Aorta (tissue), 5 donors: ENCODE measurements at places on chromosomes 6 and 20. TPM values are rescaled to one million over a fixed set of nuclear protein-coding genes. Genes with fewer than 3 reads are reported as not detected.

- H3K4me3 ChIP-seq, result peak overlapping the region; percentile 39
- DNase-seq, result no peak
- no peaks in the 10 kb centered on the region for H3K4me1 ChIP-seq
- no peaks in the 10 kb centered on the region for H3K36me3 ChIP-seq
- no peaks in the 10 kb centered on the region for H3K27me3 ChIP-seq
Measured at GRCh38 chr6:117264369-117264691, 1.0 kb upstream of the VGLL2 start.

DNA sequence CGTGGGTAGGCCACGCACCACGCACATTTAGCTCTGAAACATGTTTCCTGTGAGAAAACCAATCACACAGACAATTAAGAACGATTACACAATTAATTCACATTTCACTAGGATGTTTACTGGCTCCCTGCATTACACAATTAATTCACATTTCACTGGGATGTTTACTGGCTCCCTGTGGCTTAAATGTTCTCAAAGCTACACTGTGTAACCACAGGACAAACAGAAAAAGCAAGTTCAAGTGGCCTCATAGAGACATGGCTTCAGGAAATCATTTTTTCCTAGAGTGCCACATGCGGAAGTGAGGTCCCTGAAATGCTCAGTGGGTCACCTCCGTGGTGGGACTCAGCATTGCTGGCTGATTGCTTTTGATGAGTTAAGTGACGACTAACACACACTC lies 61.7 kb upstream of the XRN2 start:
- no peaks in the 10 kb centered on the region for H3K4me1 ChIP-seq
- H3K4me3 ChIP-seq, result no peak overlapping the region
- no peak overlapping the region for H3K27ac ChIP-seq
- no peak for DNase-seq
- H3K36me3 ChIP-seq, result no peaks in the 10 kb centered on the region

GRCh38 chr20:63004607-63005364 lies 2.0 kb downstream of the BHLHE23 start:
- no peaks in the 10 kb centered on the region for H3K4me1 ChIP-seq
- H3K27ac ChIP-seq, result no peak overlapping the region
- H3K27me3 ChIP-seq, result no peaks in the 10 kb centered on the region
- H3K36me3 ChIP-seq, result no peaks in the 10 kb centered on the region
- no peak overlapping the region for H3K4me3 ChIP-seq

GRCh38 chr20:57749131-57749690 lies 39.4 kb upstream of the PMEPA1 start:
- peak; percentile 55 for DNase-seq
- H3K27me3 ChIP-seq, result no peaks in the 10 kb centered on the region
- H3K4me1 ChIP-seq, result no peaks in the 10 kb centered on the region
- H3K27ac ChIP-seq, result peak overlapping the region; percentile 45
- H3K4me3 ChIP-seq, result no peak overlapping the region

The PSORS1C2 gene
- not detected for total RNA-seq

The ZNF831 gene
- 0.68 TPM for total RNA-seq

The TBXT gene
- not detected for total RNA-seq

The MYMX gene
- not detected for total RNA-seq

The EFCAB8 gene
- total RNA-seq, result 1.1 TPM

The SPTLC3 gene
- 12.1 TPM for total RNA-seq
